Urinary bladder (tissue), 4 donors: ENCODE measurements at places on chromosomes 2 and 18. TPM values are rescaled to one million over a fixed set of nuclear protein-coding genes. Genes with fewer than 3 reads are reported as not detected.

The TAF4B gene
- total RNA-seq, result 5.0 TPM

The SPC25 gene
- total RNA-seq, result 11.5 TPM

The PASK gene
- total RNA-seq, result 4.8 TPM

The NXPH2 gene
- total RNA-seq, result 1.5 TPM

The DYNC1I2 gene
- 147 TPM for total RNA-seq

The ARHGAP28 gene
- 84.0 TPM for total RNA-seq

The PROKR1 gene
- total RNA-seq, result 0.69 TPM

The FIGN gene
- total RNA-seq, result 6.9 TPM

The PIK3C3 gene
- 82.9 TPM for total RNA-seq

The SLC11A1 gene
- total RNA-seq, result 1.7 TPM

The MC4R gene
- total RNA-seq, result 0.16 TPM

The SCTR gene
- not detected for total RNA-seq

The ASNSD1 gene
- 83.3 TPM for total RNA-seq

The HOXD13 gene
- 14.9 TPM for total RNA-seq

The AMER3 gene
- total RNA-seq, result 0.42 TPM

The ACTG2 gene
- total RNA-seq, result 637 TPM

The SLC9A4 gene
- 2.9 TPM for total RNA-seq

The LOXL3 gene
- total RNA-seq, result 14.6 TPM

The SELENOI gene
- 27.7 TPM for total RNA-seq

The ANKRD30BL gene
- 0.26 TPM for total RNA-seq

The FAM161A gene
- total RNA-seq, result 15.3 TPM

The FAM228A gene
- total RNA-seq, result 1.0 TPM

The CDK15 gene
- 3.7 TPM for total RNA-seq

The SP110 gene
- 32.0 TPM for total RNA-seq

The ASTL gene
- total RNA-seq, result 0.85 TPM

The PCARE gene
- total RNA-seq, result 0.16 TPM

The GPR45 gene
- total RNA-seq, result not detected

The KRTCAP3 gene
- 2.5 TPM for total RNA-seq

The FAHD2B gene
- 8.8 TPM for total RNA-seq

The SNED1 gene
- 11.5 TPM for total RNA-seq

The MAPRE3 gene
- total RNA-seq, result 3.2 TPM

The TNS1 gene
- total RNA-seq, result 191 TPM

The ADCYAP1 gene
- total RNA-seq, result 6.3 TPM

The COL5A2 gene
- total RNA-seq, result 964 TPM

The TSPYL6 gene
- 0.16 TPM for total RNA-seq
